ENCODE measurements at places on chromosomes 12 and 14. TPM values are rescaled to one million over a fixed set of nuclear protein-coding genes. Genes with fewer than 3 reads are reported as not detected.

GRCh38 chr12:13103391-13104033, at the start of gene GSG1:
Gene GSG1, minus strand, starts transcription at chr12:13103667. Its CDS starts 155 bp downstream, at chr12:13103512.
- DNase-seq: no peak

GRCh38 chr14:55578511-55578910, 1.5 kb upstream of the KTN1 start:
- no peak for DNase-seq

Gene PRB2
- total RNA-seq: not detected

- DNase-seq: no peak
Observed at GRCh38 chr14:95117937-95118721, 39.2 kb downstream of the DICER1 start.

DNA sequence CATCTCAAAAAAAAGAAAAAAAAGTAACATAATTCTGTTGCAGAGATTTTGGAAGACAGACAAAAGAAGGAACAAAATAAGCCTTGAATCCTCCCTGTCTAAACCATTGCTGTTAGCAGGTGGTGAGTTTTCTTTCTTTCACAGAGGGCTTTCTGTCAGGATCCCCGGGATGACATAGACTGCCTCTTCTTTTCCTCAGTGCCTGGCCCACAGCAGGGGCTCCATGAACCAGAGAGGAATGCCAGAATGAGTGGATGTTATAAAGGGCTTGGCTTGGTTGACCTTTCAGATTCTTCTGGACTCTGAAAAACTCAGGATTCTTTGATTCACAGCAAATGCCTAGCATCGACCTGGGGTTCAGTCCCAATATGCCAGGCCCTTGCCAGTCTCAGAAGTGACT, 45.8 kb upstream of the CORO1C start:
- DNase-seq: no peak

Gene SERPINA5
- total RNA-seq: 37.7 TPM

DNA sequence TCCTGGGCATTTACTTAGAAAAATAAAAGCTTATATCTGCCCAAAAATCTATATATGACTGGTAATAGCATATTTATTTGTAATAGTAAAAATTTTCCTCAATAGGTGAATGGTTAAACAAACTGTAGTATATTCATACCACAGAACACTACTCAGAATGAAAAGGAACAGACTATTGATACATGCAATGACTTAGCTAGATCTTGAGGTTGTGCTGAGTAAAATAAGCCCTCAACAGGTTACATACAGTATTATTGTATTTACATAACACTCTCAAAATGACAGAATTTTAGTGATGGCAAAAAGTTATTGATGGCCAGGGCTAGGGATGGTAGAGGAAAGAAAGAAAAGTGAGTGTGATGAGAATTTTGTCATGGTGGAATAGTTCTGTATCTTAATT, 178.4 kb downstream of the BMP4 start:
- DNase-seq: no peak

DNA sequence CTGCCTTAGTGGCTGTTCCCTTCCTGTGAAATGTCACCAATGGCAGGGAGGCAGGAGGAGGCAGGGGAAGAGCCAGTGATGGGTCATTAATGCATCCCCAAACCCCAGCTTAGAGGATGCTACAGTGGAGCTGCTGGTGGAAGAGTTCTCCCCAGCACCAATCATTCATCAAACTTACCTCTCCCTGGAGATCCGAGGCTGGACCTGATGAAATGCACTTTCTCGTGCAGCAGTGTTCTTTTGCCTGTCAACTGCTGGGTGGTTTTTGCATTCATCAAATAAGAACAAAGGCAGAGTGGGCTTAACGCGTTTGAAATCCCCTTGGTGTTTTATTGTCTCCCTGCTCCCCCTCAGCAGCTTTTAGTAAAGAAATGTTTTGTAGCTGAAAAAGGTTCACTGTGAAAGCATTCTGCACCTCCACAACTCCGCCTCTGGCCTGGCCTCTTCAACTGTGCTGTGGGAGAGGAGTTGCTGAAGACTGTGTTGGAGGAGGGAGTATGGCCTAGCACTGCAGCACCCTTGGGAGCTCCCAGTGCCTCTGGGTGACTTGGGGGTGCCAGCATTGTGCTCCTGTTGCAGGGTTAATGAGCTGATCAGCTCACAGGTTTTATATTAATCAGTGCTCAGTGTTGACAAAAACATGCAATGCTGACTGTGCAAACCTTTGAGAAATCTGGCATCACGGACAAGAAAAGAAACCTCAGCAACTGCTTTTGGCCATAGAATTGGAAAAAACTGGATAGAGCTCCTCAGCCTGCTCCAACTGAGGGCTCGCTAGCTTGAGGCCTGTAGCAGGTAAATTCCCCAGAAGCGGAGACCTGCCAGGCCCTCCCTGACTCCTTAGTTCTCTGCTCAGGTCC, 14.4 kb downstream of the TSPAN9 start:
- no peak for DNase-seq

Gene NDRG2
- 58.6 TPM for total RNA-seq

Gene RTL1
- total RNA-seq: 159 TPM

DNA sequence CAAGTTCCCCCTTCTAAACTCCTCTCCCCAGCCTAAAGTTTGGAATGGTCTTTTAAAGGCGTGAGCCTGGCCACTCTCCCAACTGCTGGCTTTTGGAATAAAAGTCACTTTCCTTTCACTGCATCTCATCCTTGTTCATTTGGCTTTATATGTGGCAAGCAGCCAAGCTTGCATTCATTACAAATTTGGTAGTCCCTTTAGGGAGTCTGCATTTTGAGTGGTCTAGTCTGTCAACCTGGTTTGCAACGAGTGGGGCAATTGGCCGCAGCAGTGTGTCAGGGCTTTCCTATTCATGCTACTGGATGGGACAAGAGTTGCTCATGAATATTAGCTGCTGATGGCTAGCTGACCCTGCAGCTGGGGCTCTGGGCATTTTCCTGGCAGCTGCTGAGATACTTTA, 57.0 kb downstream of the CATSPERB start:
- no peak for DNase-seq

GRCh38 chr14:68306934-68307789, 485.7 kb downstream of the ZFP36L1 start:
- peak; percentile 33 for DNase-seq

DNA sequence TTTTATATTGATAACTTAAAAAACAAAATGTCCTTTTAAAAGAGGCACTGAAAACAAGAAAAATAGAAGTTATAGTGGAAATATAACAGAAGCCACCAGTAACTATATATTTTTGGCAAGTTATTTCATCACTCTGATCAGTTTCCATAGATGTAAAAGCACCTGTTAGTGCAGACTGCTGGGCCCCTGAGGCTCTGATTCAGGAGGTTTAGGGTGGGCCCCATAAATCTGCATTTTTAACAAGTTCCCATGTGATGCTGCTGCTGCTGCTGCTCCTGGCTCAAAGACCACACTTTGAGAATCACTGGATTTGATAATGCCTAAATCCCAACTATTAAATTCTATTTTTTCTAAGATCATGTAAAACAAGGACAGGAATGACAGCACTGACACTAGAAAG, 251.1 kb downstream of the MED13L start:
- no peak for DNase-seq

Gene SMARCC2
- 207 TPM for total RNA-seq

DNA sequence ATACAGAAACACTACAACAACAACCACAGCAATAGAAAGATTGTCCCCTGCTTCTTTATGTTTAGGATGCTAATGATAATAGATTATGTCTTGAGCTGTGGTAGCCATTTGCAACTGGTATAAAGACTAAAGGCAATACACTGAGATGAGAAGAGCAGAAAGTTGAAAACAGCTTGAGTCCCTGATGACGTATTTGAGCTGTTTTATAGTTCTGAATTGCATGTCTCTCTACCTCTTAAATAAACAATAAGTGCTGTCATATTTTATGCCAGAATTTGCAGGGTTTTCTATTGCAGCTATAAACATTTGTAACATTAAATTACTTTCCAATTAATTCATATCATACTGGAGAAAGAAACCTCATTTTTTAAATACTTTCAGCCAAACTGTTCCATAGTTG, 1242.0 kb downstream of the LRFN5 start:
- DNase-seq: no peak

GRCh38 chr12:11753826-11754225, 104.4 kb downstream of the ETV6 start:
- DNase-seq: no peak

DNA sequence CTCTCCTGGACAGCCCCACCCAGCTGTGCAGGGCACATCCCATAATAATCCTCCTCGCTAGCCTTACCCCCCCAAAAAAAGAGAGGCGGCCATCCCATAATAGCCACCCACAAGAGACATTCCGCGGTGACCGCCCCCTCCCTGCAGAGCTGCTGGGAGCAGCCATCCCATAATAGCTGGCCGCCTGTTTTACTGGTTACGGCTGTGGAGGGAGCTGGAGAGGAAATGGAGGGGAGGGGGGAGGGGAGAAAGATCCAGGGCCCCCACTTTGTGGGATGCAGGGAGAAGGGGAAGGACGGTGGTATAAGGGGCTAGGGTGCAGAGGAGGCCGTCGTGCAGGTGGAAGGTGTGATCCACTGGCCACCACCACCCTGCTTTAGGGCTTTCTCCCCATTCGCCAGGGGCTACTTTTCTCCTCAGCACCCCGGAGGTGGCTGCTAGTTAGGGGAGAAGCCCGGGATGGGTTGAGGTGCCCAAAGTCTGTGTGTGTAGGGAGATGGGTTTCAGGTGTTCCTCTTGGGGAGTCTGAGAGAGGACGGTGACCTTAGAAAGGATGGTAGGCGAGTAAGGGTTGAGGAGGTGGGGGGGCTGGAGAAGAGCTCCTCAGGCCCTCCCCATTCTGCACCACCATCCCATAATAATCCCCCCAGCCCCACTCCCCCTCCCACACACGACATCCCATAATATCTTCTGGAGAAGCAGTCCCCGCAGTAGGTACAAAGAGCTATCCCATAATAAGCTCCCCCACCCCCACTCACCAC, 6.0 kb upstream of the CHD4 start:
- DNase-seq: no peak

GRCh38 chr14:105249182-105250007, 1.1 kb downstream of the BTBD6 start:
- peak; percentile 23 for DNase-seq

DNA sequence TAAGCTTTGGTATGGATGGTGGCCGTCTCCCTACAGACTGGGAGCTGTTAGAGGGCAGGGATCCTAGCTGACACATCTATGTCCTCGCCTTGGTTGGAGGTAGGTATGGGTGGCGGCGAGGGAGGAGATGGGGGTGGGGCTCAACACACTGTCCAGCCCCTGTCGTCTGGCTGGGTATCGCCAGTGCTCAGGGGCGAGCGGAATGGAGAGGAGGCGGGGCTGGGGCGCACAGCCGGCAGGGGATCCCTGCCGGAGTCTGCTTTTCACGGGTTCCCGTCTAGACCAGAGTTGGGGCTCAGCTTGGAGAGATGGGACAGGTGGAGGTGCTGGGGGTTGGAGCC, 16.1 kb downstream of the TAMALIN start:
- no peak for DNase-seq

Gene PRR4
- 8.7 TPM for total RNA-seq

GRCh38 chr14:21024585-21025370, at the start of gene NDRG2:
Gene NDRG2, minus strand, starts transcription at chr14:21025061. Its CDS starts 1,746 bp downstream, at chr14:21023315.
- DNase-seq: peak; percentile 85

DNA sequence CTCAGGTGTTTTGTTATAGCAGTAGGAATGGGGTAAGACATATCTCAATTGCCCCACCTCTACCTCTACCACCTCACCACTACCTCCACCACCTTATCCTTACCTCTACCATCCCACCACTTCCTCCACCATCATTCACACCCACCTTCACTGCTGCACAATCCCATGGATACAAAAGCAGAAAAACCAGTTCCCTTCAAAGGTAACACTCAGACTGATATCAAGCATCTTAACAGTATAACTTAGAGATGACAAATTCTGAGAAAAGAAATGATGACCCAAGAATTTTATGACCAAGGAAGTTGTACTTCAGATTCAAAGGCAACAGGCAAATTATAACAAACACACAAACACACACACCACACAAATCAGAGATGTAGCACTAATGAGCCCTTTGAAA, 189.4 kb downstream of the NUAK1 start:
- no peak for DNase-seq

Gene PPTC7
- total RNA-seq: 15.1 TPM

Gene IL31
- total RNA-seq: not detected

Gene TIMELESS
- 58.0 TPM for total RNA-seq

GRCh38 chr12:124278389-124279101, 16.3 kb upstream of the RFLNA start:
- DNase-seq: peak; percentile 29

- no peak for DNase-seq
Observed at GRCh38 chr12:53224061-53224896, 7.7 kb downstream of the RARG start.

DNA sequence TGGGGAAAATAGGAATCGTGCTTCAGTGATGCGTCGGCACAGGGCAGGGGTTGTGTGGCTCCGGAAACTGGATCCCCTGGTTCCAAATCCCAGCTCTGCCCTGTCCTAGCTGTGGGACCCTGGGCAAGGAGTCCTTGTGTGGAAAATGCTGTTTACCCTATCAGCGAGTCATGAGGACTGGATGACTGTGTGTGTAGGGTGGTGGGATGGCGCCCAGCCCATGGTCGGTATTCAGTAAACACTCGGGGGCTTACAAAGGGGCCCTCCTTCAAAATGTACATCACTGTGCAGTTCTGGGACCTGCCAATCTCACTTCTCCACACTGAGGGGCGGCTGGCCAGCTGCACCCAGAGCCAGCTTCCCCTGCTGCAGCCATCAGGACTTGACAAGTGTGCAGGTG, 24.4 kb downstream of the BRI3BP start:
- DNase-seq: no peak

Gene TMEM119
- 0.24 TPM for total RNA-seq

Gene DPPA3
- total RNA-seq: not detected

- DNase-seq: no peak
Observed at GRCh38 chr12:101967506-101967905, 90.1 kb downstream of the DRAM1 start.

DNA sequence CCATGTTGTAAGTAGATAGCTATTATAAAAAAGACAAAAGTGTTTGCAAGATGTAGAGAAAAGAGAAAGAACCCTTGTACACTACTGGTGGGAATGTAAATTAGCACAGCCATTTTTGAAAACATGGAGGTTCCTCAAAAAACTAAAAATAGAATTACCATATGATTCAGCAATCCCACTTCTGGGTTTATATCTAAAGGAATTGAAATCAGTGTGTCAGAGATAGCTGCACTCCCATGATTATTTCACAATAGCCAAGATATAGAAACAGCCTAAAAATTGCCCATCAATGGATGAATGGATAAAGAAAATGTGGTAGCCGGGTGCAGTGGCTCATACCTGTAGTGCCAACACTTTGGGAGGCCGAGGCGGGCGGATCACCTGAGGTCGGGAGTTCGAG, 9.2 kb downstream of the PSMC6 start:
- no peak for DNase-seq

- no peak for DNase-seq
Observed at GRCh38 chr14:32896979-32897697, 41.5 kb upstream of the NPAS3 start.

- DNase-seq: no peak
Observed at GRCh38 chr12:86234316-86234855, 21.8 kb downstream of the MGAT4C start.

Gene TPPP2
- total RNA-seq: not detected

Gene NEUROD4
- total RNA-seq: not detected

- no peak for DNase-seq
Observed at GRCh38 chr14:36663404-36664321, 2.0 kb downstream of the PAX9 start.

GRCh38 chr12:52892207-52892852, 12.5 kb downstream of the KRT8 start:
- no peak for DNase-seq

Gene OR6C2
- total RNA-seq: not detected

Gene LIN7A
- 8.2 TPM for total RNA-seq

Data from progenitor cell of endocrine pancreas (in vitro differentiated cells).